ENCODE measurements at places on chromosomes 7 and 10.

DNA sequence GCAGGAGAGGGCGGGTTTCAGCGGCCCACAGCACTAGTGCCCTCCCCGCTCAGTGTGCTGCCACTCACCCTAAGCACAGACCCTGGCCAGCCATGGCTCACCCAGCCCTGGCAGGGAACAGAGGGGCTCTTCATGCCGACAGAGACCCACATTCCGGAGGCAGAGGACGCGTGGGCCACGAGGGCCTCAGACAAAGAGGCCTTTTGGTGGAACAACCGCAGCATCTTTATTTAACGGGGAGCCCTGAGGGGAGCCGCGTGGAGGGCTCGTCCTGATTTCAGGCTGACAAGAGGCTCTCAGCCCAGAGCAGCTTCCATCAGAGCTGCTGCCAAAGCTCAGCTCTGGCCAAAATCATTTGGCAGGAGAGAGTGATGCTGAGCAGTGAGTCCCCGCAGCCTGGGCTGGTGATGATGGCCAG lies 127.8 kb downstream of the SH3PXD2A start:
- DNase-seq = no peak

GRCh38 chr10:104037261-104037951 lies 48.3 kb downstream of the COL17A1 start:
- no peak for DNase-seq

GRCh38 chr7:77330169-77330882 lies 85.8 kb downstream of the GSAP start:
- no peak for DNase-seq

DNA sequence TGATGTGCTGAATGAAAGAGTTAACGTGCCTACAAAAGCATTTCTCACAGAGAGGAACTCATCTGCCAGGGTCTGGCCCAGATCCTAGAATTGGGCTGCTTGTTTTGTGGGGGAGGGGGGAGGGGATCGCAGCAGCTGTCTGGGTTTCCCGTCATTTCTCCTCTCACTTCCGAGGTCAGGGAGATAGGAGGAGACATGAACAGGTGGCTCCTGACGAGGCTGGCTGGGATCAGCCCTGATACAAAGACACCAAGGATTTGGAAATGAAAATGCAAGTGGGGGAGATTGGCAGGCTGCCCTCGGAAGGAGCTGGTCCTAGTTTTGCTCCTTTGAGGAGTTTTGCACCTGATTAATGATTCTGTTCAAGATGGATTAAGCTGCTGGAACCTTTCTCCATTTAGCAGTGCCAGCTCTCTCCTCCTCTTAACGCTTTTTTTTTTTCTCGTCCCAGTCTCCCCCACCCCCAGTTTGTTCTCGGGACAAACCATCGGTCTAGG lies 86.8 kb upstream of the KMT2C start:
- no peak for DNase-seq

GRCh38 chr10:101394524-101395133 lies 40.7 kb downstream of the BTRC start:
- DNase-seq = no peak

DNA sequence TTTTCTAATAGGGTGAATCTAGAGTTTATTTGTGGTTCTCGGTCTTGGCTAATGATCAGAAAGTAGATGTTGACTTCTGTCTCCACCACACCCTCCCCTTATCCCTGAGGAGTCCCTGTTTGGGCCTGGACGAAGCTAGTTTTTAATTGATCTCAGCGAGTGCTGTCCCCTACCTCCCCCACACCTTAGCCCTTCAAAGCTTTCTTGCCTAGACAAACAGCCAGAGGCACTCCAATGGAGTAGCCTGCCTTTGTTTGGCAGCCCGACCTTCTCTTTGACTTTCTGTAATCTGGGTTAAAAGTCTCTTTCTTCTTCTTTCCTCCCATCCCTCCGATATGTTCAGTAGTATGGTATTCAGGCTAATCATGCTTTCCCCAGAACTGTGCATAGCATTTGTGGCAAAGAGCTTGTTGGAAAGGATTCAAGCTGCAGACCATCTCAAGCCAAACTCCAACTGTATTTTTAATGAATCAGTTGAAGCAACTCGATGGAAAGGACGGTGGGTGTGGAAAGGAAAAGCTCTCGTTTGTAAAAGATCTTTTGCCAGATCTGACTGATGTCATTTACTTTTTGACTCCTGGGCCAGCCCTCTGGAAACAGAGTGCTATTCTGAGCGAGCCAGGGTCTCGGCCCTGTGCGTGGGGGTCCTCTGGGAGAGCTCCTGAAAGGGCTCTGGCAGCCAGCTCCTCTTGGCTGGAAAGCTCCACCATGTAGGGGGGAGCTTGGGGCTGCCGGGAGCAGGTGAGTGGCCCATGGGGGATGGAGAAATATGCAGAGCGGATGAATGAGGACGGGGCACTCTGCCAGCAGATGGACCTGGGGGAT lies 4.5 kb downstream of the FAM180A start:
- DNase-seq = no peak

DNA sequence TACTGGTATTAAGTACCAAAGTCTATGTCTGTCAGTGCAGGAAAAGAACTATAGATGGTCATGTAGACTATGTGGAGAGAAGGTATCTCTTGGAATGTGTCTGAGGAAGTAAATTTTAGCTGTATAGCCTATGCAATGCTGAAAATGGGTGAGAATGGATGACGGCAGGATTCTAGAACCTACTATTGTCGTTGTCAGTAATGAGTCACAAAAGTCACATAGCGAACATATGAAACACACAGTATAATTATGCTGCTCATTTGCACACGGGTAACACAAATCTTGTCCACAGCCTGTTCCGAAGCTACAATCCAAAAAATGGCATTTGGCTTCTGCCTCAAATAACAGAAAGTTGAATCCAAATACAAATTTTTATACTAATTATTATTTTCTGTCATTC lies 33.6 kb upstream of the KMT2E start:
- no peak for DNase-seq

GRCh38 chr7:36262309-36263094 lies 109.4 kb downstream of the EEPD1 start:
- DNase-seq = no peak

- DNase-seq = no peak
These were observed 212.5 kb upstream of the SH2B2 start for GRCh38 chr7:102073931-102074880.

GRCh38 chr10:132234860-132235259 lies 48.1 kb downstream of the DPYSL4 start:
- DNase-seq = no peak

DNA sequence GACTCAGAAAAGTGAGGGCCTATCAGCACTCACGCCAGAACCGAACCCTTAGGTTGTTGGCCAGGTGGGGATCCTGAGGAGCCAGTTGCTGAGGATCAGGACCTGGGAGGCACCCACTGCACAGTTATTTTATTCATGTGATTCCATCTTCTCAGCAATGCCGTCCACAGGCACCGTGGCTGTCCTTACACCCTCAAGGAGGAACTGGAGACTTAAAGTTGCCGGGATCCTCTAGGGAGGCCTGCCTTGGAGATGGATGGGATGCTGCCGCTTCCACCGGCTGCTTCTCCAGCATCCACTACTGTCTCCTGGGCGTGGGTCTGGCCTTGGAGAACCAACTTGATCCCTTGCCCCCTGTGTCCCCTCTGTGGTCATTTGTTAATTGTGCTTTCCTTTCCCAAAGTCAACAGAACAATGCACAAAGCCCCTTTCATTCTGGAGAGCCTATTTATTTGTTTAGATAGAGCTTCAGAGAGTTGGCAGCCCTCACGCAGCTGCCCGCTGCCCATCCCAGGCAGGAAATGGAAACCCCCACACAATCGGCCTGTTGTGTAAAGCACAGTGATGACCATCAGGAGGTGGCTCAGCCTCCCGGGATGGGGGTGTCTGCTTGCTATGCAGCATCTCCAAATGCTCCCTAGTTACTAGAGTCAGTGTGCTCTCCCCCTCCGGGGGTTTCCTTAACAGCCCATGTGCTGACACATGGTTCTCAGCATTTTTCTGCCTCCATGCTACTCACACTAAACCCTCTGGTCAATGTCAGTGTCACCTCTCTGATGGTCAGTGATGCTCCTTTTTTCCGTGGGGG lies 52.9 kb upstream of the IGFBP3 start:
- no peak for DNase-seq

GRCh38 chr10:14014423-14014822 lies 316.3 kb downstream of the FRMD4A start:
- no peak for DNase-seq

DNA sequence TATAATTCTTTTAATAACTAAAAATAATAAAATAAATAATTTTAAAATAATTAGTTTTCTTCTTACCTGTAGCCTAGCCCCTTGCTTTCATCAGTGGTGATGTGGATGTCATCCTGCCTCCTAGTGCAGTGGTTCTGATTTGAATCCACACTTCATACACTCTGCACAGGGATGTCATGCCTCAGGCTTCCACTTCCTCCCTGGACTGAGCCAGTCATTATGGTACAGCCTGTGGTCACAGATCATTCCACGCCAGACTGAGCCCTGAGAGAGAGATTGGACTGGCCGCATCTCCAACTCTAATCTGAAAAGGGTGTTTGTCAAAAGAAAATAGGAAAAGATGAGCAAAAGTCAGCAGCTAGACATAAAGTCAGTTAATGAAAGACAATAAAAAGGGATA lies 436.2 kb upstream of the IGFBP3 start:
- DNase-seq = no peak

GRCh38 chr7:116933465-116933864 lies 19.8 kb upstream of the ST7 start:
- DNase-seq = no peak

DNA sequence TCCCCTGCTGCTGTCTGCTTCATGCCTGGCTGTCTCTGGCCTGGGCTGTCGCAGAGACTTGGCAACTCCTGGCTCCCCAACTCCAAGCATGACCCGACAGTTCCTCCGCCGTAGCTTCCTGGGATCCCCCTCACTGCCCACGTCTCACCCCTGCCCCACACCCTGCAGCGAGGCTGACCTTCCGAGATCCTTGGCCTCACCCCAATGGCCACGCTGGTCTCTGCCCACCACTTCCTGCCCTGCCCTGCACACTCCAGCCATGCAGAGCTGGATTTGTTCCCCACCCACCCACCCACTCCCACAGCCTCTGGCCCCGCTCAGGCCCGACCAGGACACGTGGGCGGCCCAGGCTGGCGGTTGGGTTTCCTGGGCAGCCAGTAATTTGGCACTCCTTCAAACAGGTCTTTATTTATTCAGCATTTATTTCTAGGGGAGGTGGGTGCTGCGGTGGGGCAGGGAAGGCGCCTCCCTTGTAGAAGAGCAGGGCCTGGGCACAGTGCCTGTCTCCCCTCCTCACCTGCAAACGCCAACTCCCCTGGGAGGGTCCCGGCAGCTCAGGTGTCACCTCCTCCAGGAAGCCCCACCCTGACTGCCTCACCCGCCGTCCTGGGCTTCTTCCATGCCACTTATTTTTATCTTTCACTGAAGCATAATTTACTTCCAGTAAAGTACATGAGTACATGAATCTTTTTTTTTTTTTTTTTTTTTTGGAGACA lies 25.5 kb downstream of the GTF2IRD1 start:
- no peak for DNase-seq

DNA sequence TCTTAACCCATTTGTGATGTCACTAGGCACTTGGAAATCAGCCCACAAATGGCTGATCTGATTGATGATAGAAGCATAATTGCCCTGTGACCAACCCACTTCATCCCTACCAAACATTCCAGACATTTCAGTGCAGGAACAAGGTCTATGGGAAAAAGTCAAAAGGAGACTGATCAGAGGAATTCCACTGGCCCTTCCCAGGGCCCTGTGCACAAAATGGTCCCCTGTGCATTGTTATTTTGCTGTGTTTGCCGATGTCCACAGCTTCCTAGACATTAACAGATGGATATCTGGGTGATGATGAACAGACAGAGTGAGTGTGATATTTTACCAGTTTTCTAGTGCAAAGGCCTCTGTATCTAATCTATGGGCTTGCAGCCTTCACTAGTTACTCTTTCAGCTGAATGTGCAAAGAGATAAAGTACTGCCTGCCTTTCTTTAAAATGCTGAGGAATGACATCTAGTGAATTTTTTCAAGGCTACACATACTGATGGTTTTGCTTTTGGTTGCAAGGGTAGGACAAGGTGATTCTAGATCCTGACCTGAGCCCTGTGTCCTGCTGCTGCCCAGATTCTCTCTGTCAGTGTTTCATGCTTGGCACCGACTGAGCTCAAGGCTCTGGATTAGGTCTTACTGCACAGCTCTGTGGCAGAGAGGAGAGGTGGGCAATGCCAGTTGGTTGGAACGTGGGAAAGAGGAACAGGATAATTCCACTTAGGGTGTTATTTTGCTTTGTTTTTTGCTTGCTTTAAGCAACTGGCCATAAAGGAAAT lies 55.4 kb downstream of the CALD1 start:
- no peak for DNase-seq

GRCh38 chr10:30944005-30944404 lies 87.7 kb downstream of the ZNF438 start:
- no peak for DNase-seq

DNA sequence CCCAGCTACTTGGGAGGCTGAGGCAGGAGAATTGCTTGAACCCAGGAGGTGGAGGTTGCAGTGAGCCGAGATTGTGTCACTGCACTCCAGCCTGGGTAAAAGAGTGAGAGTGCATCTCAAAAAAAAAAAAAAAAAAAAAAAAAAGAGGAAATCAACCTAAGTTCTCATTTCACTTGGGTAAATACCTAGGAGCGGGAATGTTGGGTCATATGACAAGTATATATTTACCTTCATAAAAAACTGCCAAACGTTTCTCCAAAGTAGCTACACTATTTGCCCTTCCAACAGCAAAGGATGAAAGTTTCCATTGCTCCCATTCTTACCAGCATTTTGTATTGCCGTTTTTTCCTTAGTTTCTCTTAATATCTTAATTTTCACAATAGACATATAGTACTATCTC lies 9.8 kb downstream of the P4HA1 start:
- DNase-seq = no peak

DNA sequence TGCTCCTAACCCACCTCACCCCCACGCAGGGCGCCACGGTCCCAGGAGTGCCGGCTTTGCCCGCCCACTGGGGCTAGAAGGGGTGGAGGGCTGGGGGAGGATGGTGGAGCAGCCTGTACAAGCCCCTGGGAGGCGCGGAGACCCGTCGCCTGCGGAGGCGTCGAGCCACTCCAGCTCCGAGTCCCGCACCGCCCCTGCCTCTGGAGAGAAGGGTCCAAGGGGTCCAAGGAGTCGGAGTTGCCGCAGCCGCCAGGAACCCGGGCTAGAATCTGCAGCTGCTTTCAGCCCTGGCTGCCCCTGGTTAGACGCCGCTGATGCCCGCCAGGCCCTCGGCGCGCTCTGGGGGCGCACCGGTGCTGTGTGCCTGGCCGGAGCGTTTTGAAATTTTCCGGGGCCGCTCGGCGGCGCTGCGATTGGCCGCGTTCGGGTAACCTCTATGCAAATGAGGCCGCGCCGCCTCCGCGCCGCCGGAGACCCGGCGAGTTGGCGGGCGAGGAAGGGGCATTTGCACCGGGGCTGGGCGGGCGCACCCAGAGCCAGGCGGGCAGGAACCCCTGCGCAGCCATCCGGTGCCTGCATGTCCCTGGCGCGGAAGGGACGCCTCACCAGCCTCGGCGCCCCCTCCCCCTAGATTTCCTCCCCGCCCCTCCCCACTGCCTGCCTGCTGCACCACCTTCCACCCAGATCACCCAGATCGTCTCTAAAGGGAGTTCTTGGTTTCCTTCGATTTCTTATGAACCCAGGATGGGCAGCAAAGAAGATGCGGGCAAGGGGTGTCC lies at the start of gene HMX2:
Gene HMX2, plus strand, starts transcription at position 502 of the 779 bp plus-strand sequence. Its CDS starts 243 bp downstream, at position 745.
- no peak for DNase-seq

Measured in activated CD8-positive, alpha-beta memory T cell treated with anti-CD3 and anti-CD28 coated beads for 4 hours (primary cell).